ENCODE measurements at places on chromosomes 11 and 22.

GRCh38 chr22:23315341-23315917 is 135.1 kb downstream of the BCR start:
- no peak for DNase-seq

DNA sequence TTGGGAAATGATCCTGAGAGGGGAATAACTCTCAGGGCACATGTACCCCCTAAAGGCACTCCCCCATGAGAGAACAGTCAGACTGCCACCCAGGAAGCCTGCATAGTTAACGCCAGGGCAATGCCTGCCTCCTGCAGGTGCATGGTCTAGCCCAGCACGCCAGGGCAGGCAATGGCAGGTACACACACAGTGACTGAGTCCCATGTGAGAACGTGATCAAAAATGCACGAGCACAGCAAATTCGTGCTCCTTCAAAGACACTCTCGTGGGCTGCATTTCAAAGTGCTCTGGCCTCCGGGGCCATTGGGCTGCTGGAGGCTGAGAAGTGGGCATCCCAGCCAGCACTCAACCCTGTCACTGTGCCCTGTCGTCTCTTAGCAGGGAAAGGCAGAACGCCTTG is 79.7 kb downstream of the SHANK2 start:
- DNase-seq = no peak

DNA sequence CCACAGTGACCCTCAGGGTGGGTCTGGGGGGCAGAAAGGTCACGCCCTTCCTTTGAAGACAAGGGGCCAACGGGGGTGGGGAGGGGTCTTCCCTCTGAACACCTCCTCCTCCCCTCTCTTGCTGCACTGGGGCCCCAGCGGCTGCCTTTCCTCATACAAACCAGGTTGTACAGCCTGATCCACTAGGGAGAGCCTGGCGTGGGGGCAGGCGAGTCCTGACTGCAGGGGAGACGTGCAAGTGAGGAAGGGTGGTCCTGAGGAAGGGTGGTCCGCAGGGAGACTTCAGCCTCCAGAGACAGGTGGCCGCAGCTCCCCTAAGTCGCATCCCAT is 43.6 kb upstream of the LINC01488 start:
- DNase-seq = no peak

DNA sequence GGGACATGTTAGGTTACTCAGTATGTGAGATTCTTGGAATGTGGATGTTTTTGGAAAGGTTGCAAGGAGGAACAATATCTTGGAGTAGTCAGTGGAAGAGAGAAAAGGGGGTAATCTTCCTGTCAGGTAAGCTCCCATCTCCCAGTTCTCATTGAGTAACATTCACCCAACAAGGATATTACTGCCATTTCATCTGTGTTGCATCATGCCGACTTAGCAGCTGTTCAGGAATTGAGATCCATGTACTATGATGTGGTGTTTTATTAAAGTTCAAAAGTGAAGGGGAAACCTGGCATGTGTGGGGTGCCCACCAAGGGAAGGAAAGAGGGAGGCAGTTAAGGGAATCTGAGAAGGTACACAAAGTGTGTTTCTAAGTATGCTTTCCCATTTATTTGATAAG is 58.4 kb upstream of the RASSF10 start:
- DNase-seq = no peak

GRCh38 chr22:50046019-50046415 is 12.1 kb downstream of the TTLL8 start:
- no peak for DNase-seq

DNA sequence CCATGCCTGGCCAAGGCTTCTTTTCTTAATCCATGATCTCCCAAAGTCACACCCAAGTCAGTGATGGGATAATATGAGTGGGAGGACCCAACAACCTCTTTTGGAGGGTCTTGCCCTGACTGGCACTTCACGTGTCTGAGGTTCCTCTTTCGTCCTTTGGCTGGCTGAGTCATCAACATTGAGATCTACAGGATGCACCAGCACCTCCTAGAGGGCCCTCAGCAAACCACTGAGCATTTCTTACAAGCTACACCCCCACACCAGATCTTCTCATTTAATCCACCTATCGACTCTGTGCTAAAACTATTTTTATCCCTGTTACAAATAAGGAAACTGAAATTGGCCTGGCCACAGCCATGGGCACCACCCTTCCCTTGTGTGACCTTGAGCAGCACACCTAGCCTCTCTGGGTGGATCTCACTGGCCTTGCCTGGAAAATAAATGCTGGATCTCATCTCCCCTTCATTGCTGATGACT is 63.4 kb downstream of the FLI1 start:
- peak; percentile 22 for DNase-seq

DNA sequence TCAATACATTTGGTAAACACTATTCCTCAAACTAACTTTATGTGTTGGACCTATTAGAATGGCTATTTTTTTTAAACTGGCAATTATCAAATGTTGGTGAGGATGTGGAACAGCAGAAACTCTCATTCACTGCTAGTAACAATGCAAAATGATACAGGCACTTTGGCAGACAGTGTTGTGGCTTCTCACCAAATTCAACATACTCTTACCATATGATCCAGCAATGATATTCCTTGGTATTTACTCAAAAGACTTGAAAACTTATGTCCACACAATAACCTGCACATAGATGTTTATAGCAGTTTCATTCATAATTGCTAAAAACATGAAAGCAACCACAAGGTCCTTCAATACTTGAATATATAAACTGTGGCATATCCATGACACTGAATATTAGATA is 112.5 kb upstream of the TP53AIP1 start:
- no peak for DNase-seq

DNA sequence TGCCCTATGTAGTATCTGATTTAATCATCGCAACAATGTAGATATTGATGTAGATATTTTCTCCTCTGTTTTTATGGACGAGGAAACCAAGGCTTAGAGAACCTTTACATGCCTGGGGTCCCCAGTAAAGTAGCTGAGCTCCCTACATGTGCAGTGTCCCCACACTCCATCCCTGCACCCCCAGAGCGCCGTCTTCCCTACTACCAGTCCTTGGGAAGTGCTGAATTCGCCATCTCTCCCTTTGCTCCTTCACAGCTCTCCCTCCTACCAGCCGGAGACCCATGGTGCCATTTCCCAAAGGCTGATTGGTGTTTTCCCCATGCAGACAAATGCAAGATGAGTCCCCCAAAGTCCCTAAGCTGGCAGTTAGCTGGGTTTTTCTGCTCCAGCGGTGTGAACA is 86.0 kb downstream of the CEP164 start:
- no peak for DNase-seq

DNA sequence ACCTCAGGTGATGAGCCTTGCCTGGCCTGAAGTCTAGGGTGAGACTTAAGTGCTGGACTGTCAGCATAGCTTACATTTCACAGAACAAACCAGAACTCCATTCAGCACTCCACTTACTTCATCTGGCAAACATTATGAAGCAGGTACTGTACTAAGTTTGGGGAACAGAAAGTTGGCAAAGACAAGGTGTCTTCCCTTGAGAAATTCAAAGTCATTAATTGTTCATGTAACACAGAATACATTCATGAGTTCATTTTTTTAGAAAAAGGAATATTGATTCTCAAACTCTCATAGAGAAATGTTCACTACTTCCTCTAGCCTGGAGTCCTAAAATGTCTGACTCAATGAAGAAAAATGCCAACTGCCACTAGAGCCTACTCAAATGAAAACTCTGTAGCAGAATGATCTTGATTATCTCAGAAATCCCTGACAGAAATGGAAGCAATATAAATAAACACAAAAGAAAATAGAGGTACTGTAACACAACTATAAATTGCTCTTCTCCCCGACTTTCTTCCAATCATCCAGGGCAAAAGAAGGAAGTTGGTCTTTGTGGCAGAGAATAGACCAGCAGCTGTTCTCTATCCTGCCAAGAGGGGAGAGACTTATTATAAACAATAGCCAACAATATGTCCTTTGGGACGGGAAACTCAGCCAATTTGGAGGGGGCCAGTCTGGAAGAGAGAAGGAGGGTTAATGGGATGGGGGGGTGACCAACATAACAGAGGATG is 129.2 kb upstream of the MTMR2 start:
- no peak for DNase-seq

DNA sequence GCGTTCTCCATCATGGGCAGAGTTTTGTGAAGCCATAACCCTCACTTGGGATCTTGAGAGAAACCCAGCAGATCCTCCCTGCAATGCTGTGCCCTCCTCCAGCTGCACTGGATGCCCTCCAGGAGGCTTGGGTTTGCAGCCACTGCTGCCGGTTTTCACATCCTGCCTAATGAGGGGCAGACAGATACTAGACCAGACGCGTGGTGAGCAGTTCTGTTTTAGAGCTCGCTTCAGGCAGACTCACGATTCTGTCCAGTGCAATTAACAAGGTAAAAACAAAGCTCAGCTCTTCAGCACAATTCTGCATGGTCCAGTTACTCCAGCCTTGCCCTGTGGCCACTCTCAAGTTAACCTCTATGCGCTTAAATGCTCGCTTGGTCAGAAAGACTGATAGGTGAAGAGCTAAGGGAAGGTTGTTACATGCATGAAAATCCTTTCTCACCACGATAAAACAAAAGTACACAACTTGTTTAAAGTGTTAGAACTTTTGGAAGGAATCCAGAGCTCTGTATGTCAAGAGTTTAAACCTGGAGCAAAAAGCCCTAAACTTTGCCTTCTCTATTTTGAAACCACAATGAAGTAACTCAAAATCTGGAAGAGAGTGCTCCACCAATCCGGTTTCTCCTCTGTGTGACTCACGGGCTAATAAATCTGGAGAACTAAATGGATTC is 292.3 kb upstream of the FAT3 start:
- no peak for DNase-seq

Measured in HTR-8/SVneo (cell line).